ENCODE measurements at places on chromosomes 6 and 20. TPM values are rescaled to one million over a fixed set of nuclear protein-coding genes. Genes with fewer than 3 reads are reported as not detected.

Gene DCDC2
- 0.05 TPM for total RNA-seq

Gene KCNS1
- total RNA-seq: not detected

Gene PRR18
- 0.33 TPM for total RNA-seq

GRCh38 chr6:133130863-133131262 lies 110.3 kb upstream of the EYA4 start:
- no peaks in the 10 kb centered on the region for H3K27me3 ChIP-seq
- H3K4me1 ChIP-seq: peaks cover 25% of the 10 kb centered on the region
- no peak overlapping the region for H3K4me3 ChIP-seq
- DNase-seq: peak; percentile 49

GRCh38 chr6:116369964-116370759 lies 585 bp upstream of the DSE start:
- H3K27me3 ChIP-seq: no peaks in the 10 kb centered on the region
- peak overlapping the region; percentile 93 for H3K4me3 ChIP-seq

DNA sequence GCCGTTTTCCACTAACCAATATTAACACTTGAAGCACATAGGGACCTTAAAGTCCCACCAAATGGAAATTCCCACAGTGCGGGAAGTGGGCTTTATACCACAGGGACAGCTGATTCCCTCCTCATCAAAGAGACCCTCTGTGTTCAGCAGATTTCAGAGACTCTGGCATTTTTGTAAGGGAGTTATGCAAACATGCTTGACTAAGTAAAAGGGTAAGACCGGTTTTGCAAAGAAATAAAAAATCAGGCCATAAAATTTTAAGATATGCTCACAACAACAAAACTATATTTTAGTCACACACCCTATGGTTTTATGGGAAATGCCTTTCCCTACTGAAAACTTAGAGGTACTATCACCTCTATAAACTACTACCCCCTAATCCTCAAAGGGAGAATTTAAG lies 45.4 kb upstream of the SPTLC3 start:
- no peaks in the 10 kb centered on the region for H3K27me3 ChIP-seq
- no peak overlapping the region for H3K4me3 ChIP-seq
- no peaks in the 10 kb centered on the region for H3K4me1 ChIP-seq
- no peaks in the 10 kb centered on the region for H3K36me3 ChIP-seq
- peak; percentile 38 for DNase-seq
